Gastroesophageal sphincter (tissue), 4 donors: ENCODE measurements at places on chromosomes 2 and 18. TPM values are rescaled to one million over a fixed set of nuclear protein-coding genes. Genes with fewer than 3 reads are reported as not detected.

The CXCR1 gene
- total RNA-seq, result not detected

The SRD5A2 gene
- not detected for total RNA-seq

The KLHL41 gene
- 13.9 TPM for total RNA-seq

The FAP gene
- 14.0 TPM for total RNA-seq

The CBLN2 gene
- total RNA-seq, result 0.40 TPM

The DNAJC5G gene
- not detected for total RNA-seq

The RNASEH1 gene
- total RNA-seq, result 32.7 TPM

The ELAC1 gene
- total RNA-seq, result 5.9 TPM

The NBEAL1 gene
- 53.1 TPM for total RNA-seq

The IL1B gene
- not detected for total RNA-seq

The CERS6 gene
- total RNA-seq, result 56.9 TPM

The ARPC2 gene
- total RNA-seq, result 275 TPM

The CKAP2L gene
- not detected for total RNA-seq

The TMEM37 gene
- total RNA-seq, result 5.2 TPM

The C1GALT1C1L gene
- 1.6 TPM for total RNA-seq

The TCF23 gene
- not detected for total RNA-seq

The ARL5A gene
- 58.8 TPM for total RNA-seq

The PAX3 gene
- total RNA-seq, result not detected

The SLC11A1 gene
- 5.9 TPM for total RNA-seq

The DSG1 gene
- not detected for total RNA-seq
